Right atrium auricular region (tissue), 2 donors: ENCODE measurements at places on chromosomes 3 and 15. TPM values are rescaled to one million over a fixed set of nuclear protein-coding genes. Genes with fewer than 3 reads are reported as not detected.

SLC15A2 gene
- total RNA-seq: 0.47 TPM

ARHGEF26 gene
- 6.9 TPM for total RNA-seq

TLE3 gene
- total RNA-seq: 23.3 TPM

CKMT1A gene
- total RNA-seq: 3.3 TPM

PLCH1 gene
- 1.5 TPM for total RNA-seq

GRCh38 chr3:100603469-100603868, 5.9 kb upstream of the ADGRG7 start:
- H3K4me3 ChIP-seq: no peak overlapping the region
- H3K36me3 ChIP-seq: no peaks in the 10 kb centered on the region
- no peak overlapping the region for H3K27ac ChIP-seq
- no peaks in the 10 kb centered on the region for H3K27me3 ChIP-seq
- H3K4me1 ChIP-seq: no peaks in the 10 kb centered on the region
- DNase-seq: no peak

GRCh38 chr3:177300842-177301241, 103.6 kb upstream of the TBL1XR1 start:
- H3K36me3 ChIP-seq: no peaks in the 10 kb centered on the region
- no peaks in the 10 kb centered on the region for H3K27me3 ChIP-seq
- no peak for DNase-seq
- H3K4me3 ChIP-seq: no peak overlapping the region

DNA sequence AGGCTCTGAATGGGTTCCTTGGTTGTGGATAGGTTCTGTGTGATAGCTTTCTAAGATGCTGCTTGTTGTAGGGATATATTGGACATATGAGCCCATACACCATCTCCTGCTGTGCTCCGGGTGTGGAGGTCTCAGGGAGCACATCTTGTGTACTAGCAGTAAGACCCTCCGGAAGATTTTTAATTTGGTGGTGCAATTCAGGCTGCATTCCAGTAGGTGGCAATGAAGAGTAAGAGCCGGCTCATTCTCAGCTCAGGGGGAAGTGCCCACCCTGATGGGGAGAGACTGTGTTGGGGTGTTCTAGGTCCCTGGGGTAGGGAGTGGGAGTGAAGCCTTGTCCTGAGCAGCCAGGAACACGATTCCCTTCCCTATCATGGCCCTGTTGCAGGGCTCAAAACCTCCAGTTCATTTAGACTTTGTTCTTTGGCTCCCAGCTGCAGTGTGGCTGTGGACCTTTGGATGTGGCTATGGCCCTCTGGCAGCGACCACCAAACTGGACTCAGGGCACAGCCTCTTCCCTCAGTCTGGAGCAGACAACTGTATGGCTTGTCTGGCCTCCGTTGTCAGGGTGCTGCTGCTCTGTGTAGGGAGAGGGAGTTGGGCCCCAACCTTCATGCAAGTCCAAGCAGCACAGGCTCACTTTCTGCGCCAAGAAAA, 104.7 kb downstream of the UNC13C start:
- no peaks in the 10 kb centered on the region for H3K36me3 ChIP-seq
- no peaks in the 10 kb centered on the region for H3K4me1 ChIP-seq
- no peak overlapping the region for H3K27ac ChIP-seq
- H3K27me3 ChIP-seq: no peaks in the 10 kb centered on the region
